Left lung (tissue), 14 donors: ENCODE measurements at places on chromosomes 13 and 19. TPM values are rescaled to one million over a fixed set of nuclear protein-coding genes. Genes with fewer than 3 reads are reported as not detected.

DNA sequence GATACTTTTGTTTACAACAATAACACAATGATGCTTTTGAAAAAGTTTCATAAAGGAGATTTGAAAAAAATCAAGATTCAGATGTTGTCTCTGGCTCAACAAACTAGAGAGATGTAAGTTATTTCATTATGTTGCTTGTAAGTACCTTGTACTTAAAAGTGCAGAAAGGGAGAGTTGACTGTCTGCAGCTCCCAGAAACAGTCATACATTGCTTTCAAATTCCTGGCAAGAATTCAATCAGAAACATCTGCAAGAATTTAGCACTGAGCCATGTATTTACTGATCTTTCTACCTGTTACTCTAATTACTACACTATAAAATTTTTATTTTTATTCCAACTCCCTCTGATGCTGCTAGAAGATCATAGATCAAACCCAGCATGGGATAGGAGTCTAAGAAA is 1261.3 kb upstream of the SPRY2 start:
- H3K27me3 ChIP-seq, result no peaks in the 10 kb centered on the region
- no peak overlapping the region for H3K27ac ChIP-seq
- H3K4me1 ChIP-seq, result no peaks in the 10 kb centered on the region
- no peak overlapping the region for H3K4me3 ChIP-seq

DNA sequence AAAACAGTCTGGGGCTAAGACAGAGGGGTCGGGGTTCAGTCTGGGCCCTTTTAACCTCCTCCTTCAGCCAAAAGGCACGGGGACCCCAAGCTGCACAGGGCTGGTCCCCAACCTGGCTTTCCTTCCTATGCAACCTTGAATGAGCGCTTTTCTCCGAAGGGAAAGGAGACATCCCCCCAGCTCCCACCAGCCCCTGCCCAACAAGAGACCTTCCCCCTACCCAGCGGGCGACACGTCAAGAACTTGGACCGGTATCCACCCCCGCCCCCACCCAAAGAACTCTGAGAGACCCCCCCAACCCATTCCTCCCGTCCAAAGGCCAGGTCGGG is 35.0 kb upstream of the NANOS3 start:
- H3K27me3 ChIP-seq, result no peaks in the 10 kb centered on the region
- peak overlapping the region; percentile 96 for H3K4me3 ChIP-seq
- H3K4me1 ChIP-seq, result peaks cover 42% of the 10 kb centered on the region

- H3K27me3 ChIP-seq, result no peaks in the 10 kb centered on the region
- peaks cover 51% of the 10 kb centered on the region for H3K4me1 ChIP-seq
- DNase-seq, result peak; percentile 71
- H3K36me3 ChIP-seq, result no peaks in the 10 kb centered on the region
- H3K4me3 ChIP-seq, result peak overlapping the region; percentile 100
Measured at GRCh38 chr19:42253245-42254088, 1.5 kb downstream of the ERF start.

- H3K27ac ChIP-seq, result no peak overlapping the region
- no peaks in the 10 kb centered on the region for H3K4me1 ChIP-seq
- DNase-seq, result no peak
- H3K4me3 ChIP-seq, result no peak overlapping the region
- H3K36me3 ChIP-seq, result no peaks in the 10 kb centered on the region
Measured at GRCh38 chr13:47548294-47548840, 452.7 kb downstream of the SUCLA2 start.

PSG1 gene
- polyA plus RNA-seq, result not detected

DNA sequence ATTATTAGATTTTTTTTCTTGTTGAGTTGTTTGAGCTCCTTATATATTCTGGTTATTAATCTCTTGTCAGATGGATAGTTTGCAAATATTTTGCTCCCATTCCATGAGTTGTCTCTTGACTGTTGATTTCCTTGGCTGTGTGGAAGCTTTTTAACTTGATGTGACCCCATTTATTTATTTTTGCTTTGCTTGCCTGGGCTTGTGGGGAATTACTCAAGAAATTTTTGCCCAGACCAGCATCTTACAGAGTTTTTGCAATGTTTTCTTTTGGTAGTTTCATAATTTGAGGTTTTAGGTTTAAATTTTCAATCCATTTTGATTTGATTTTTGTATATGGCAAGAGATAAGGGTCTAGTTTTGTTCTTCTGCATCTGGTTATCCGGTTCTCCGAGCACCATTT is 124.7 kb downstream of the PCCA start:
- no peaks in the 10 kb centered on the region for H3K36me3 ChIP-seq
- no peaks in the 10 kb centered on the region for H3K4me1 ChIP-seq
- no peak overlapping the region for H3K27ac ChIP-seq
- H3K4me3 ChIP-seq, result no peak overlapping the region

GRCh38 chr19:18418483-18419194 is 559 bp upstream of the SSBP4 start:
- no peak for DNase-seq
- H3K4me3 ChIP-seq, result peak overlapping the region; percentile 58
- H3K27me3 ChIP-seq, result peaks cover 38% of the 10 kb centered on the region
- peak overlapping the region; percentile 98 for H3K27ac ChIP-seq
- H3K4me1 ChIP-seq, result peaks cover 47% of the 10 kb centered on the region
- no peaks in the 10 kb centered on the region for H3K36me3 ChIP-seq

GRCh38 chr13:26914624-26915023 is 154.0 kb upstream of the GPR12 start:
- H3K36me3 ChIP-seq, result no peaks in the 10 kb centered on the region
- no peak overlapping the region for H3K4me3 ChIP-seq
- no peak overlapping the region for H3K27ac ChIP-seq
- DNase-seq, result no peak

DNA sequence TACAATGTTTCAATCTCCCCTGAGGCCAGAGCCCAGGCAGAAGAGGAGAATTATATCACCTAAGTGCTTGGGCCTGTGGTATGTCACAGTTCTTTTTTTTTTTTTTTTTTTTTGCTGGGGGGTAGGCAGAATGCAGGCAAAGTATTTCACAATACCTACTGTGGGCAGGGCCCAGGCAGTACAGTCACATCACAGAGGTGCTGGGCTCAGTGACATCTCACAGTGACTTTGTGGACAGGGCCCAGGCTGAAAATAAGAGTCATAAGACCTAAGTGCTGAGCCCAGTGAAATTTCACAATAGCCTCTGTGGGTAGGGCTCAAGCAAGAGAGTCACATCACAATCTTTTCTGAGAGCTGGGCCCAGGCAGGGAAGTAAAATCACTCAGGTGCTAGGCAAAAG is 15.9 kb upstream of the ZNF208 start:
- no peak for DNase-seq
- no peaks in the 10 kb centered on the region for H3K36me3 ChIP-seq
- no peaks in the 10 kb centered on the region for H3K4me1 ChIP-seq
- H3K27me3 ChIP-seq, result no peaks in the 10 kb centered on the region

DNA sequence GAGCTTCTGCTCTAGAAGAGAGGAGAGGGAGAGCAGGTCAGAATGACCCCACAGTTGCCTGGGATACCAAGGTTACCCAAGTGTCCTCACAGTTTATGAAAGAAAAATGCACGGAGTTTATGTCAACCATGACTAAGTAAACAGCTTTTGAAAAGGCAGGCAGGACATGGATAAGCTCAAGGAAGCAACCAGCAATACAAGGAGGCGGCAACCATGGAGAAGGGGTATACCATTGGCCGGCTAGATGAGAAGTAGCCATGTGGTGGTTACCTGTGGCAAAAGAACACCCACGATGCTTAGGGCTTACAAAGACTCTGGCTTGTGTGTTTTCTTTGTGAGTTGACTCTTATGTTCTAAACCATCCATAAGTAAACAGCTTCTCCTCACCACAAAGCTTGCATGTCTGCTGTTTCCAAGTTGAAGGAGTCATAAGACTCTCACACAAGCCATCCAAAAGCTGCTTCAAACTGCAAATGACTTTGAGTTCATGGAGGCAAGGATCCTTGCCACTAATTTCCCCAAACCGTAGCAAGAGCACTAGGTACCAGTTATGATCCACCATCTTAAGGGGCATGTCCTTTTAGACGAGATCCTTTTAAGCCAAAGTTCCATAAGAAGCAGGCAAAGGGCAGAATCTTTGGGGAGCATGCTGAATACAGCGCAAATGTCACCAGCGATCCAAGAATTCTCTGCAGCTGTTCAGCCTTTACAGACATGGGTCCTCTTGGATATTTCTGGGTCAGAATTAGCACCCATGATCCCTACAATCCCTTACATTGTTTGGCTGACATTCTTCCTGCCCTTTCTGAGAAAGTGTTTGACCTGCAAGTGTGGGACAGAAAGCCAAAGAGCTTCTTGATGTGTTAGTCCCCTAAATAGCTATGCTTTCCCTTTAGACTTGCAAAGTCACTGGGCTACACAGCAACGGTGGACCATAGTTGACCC is 74.8 kb upstream of the IPO5 start:
- no peaks in the 10 kb centered on the region for H3K36me3 ChIP-seq
- H3K4me3 ChIP-seq, result no peak overlapping the region
- DNase-seq, result no peak
- no peak overlapping the region for H3K27ac ChIP-seq

CCNA1 gene
- polyA plus RNA-seq, result 1.7 TPM

CDX2 gene
- not detected for polyA plus RNA-seq

JAK3 gene
- 2.3 TPM for polyA plus RNA-seq

- no peaks in the 10 kb centered on the region for H3K4me1 ChIP-seq
- no peak overlapping the region for H3K4me3 ChIP-seq
- no peak overlapping the region for H3K27ac ChIP-seq
- no peaks in the 10 kb centered on the region for H3K27me3 ChIP-seq
- no peak for DNase-seq
Measured at GRCh38 chr13:97535614-97536013, 101.6 kb downstream of the RAP2A start.

DNA sequence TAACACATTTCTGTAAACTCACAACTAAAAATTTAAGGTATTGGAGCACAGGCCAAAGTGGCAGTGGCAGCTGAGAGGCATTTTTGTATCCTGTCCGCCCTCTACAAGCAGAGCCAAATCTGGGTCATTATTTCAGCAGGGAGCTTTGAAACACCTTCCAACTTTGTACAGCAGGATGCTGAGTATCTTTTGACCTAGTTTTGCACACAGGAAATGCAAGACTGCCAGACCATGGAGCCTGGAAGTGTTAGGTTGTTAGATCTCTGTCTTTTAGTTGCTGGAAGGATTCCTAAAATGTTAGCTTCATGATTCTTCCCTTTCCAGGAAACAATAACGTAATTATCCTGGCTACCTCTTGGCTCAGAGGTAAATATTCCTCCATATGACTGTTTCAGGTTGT is 148.6 kb upstream of the ATXN8OS start:
- no peaks in the 10 kb centered on the region for H3K4me1 ChIP-seq
- H3K36me3 ChIP-seq, result no peaks in the 10 kb centered on the region
- H3K27ac ChIP-seq, result no peak overlapping the region
- no peak overlapping the region for H3K4me3 ChIP-seq
- DNase-seq, result no peak

TMEM59L gene
- 33.6 TPM for polyA plus RNA-seq

- H3K36me3 ChIP-seq, result no peaks in the 10 kb centered on the region
- no peak for DNase-seq
- no peak overlapping the region for H3K27ac ChIP-seq
- H3K4me1 ChIP-seq, result no peaks in the 10 kb centered on the region
- H3K27me3 ChIP-seq, result peaks cover 46% of the 10 kb centered on the region
- H3K4me3 ChIP-seq, result no peak overlapping the region
Measured at GRCh38 chr19:42693760-42694350, 46.4 kb downstream of the PSG3 start.

DNA sequence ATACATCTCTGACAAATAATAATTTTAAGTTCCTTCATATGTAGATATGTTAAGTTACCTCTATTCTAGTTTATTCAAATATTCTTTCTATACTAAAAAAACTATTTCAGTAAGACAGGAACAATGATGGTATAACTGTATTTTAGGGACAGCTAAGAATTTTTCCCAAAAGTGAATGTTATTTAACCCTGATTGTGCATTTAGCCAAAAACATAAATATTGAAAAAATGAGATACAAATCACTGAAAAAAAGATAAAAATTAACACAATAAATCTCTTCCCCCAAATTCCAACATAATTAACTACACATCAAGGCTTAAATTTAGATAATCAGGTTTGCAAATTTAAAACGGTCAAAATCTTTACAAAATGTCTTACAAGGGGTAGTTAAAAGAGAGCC is 58.1 kb downstream of the KCNRG start:
- no peak overlapping the region for H3K27ac ChIP-seq
- H3K27me3 ChIP-seq, result no peaks in the 10 kb centered on the region
- H3K36me3 ChIP-seq, result peaks cover 1% of the 10 kb centered on the region
- DNase-seq, result no peak

SAFB2 gene
- polyA plus RNA-seq, result 110 TPM

- no peaks in the 10 kb centered on the region for H3K27me3 ChIP-seq
- no peak for DNase-seq
- H3K4me3 ChIP-seq, result no peak overlapping the region
- no peaks in the 10 kb centered on the region for H3K4me1 ChIP-seq
Measured at GRCh38 chr13:71830736-71831135, 36.3 kb downstream of the DACH1 start.

DNA sequence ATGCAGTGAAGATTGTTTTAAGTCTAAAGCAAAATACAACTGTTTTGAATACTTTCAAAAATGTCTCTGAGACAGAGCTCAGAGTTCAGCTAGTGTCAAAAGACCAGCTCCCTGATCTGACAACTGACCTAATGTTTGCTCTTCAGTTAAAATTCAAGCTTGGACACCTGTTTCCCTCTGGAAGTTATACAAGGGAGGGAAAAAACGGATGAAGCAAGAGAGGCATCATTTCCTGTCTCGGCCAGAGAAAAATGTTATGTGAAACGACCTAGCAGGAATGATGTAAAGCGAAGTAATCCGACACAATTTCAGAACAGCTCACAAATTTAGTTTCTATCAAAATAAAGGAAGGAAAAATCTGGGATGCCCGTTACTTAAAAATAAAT is 59.4 kb downstream of the ZAR1L start:
- no peaks in the 10 kb centered on the region for H3K27me3 ChIP-seq
- peak overlapping the region; percentile 32 for H3K4me3 ChIP-seq
